Naive thymus-derived CD8-positive, alpha-beta T cell (primary cell): ENCODE measurements at places on chromosomes 4 and X. TPM values are rescaled to one million over a fixed set of nuclear protein-coding genes. Genes with fewer than 3 reads are reported as not detected.

- no peak for DNase-seq
These were observed at the start of gene KIT for GRCh38 chr4:54657551-54658251. Gene KIT, plus strand, starts transcription at chr4:54657957. Its CDS starts 58 bp downstream, at chr4:54658015.

- no peak for DNase-seq
These were observed 193.9 kb downstream of the CPXCR1 start for GRCh38 chrX:88940904-88941303.

- no peak for DNase-seq
These were observed 17.4 kb downstream of the DGKQ start for GRCh38 chr4:955931-956381.

DNA sequence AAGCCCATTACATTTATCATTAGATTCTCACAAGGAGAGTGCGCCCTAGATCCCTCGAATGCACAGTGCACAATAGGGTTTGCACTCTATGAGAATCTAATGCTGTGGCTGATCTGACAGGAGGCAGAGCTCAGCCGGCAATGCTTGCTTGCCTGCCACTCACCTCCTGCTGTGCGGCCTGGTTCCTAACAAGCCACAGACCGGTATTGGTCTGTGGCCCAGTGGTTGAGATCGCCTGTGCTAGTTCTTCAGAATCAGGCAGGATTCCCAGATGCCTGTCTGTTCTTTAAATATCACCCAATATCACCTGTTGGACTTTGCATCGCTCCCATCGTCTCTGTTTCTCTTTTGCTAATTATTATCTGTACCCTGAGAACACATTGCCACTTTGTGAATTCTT is 14.0 kb downstream of the DSPP start:
- DNase-seq = no peak

- no peak for DNase-seq
These were observed 270.8 kb downstream of the GRIA3 start for GRCh38 chrX:123454712-123455431.

NLGN4X gene
- total RNA-seq = not detected

RTL3 gene
- total RNA-seq = not detected

OTC gene
- total RNA-seq = not detected

DNA sequence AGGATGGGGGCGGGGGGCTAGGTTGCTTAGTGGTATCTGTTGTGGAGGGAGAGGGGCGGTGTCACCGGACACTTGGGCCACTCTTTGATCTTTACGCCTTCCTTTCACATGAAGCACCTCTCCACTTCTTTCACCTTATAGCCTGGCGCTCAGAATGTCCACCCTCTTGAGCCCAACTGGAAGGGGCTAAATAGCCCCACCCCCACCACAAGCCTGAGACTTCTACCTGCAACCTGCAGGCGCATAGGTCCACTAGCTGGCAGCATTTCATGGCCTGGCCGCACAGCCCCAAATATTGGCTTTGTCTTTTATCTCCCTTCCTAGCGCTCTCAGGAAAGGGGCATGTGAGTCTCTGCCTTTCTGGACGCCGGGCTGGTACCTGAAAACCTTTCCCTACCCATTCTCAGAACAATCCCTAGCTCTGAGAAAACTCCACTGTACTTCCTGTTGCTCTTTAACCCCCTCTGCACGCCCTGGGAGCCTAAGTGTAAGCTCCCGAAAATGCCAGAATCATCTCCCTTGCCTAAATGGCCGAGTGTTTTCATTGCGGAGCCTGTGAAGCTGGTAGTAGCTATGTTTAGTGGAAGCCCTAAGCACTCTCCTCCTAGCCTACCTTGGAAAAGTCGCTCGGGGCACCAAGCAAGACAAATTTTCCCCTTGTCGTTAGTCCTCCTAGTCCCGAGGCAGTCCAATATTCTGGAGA is 1.2 kb upstream of the TRPC5 start:
- DNase-seq = no peak
